Liver (tissue), 10 donors: ENCODE measurements at places on chromosomes 3 and 15. TPM values are rescaled to one million over a fixed set of nuclear protein-coding genes. Genes with fewer than 3 reads are reported as not detected.

ZNF80 gene
- not detected for total RNA-seq

FBXO45 gene
- 7.7 TPM for total RNA-seq

DNAJB8 gene
- total RNA-seq = not detected

SEMA7A gene
- 1.4 TPM for total RNA-seq

TIMP4 gene
- 0.70 TPM for total RNA-seq

FMN1 gene
- 5.4 TPM for total RNA-seq

NUP210 gene
- total RNA-seq = 38.6 TPM

DNA sequence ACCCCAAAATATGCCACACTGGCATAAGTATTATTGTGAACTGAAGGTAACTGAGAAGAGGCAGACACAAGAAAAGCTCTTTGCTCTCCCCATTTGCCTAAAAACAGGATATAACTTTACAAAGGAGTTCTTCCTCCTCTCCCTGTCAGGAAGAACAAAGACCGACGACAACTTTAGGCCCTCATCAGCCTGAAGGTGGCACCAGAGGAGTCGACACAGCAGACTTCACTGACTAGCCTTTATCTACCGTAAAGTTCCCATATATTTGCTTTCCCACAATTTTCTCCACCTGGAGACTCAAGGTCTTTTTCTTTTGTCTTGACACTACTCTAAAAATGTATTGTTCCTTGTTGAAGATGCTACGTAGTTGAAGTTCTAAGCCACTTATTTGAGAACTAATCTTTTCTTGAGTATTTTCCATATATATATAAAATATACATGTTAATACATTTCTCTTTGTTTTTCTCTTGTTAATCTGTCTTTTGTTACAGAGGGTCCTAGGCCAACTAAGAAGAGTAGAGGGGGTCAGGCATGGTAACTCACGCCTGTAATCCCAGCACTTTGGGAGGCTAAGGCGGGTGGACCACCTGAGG, 16.2 kb upstream of the XIRP1 start:
- DNase-seq = no peak

DNA sequence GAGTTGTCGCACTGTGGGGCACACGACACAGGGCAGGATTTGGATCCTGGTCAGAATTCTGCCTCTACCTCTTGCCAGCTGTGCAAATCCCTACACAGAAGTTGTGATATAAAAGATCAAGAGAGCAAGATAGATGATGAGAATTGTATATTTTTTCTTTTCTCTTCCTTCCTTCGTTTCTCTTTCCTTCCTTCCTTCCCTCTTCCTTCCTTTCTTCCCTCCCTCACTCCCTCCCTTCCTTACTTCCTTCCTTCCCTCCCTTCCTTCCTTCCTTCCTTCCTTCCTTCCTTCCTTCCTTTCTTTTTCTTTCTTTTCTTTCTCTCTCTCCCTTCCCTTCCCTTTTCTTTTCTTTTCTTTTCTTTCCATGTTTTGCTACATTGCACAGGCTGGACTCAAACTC, 12.0 kb upstream of the AHSG start:
- DNase-seq = no peak

- no peak for DNase-seq
These were observed 5.5 kb upstream of the EHD4 start for GRCh38 chr15:41977757-41978383.

- no peak for DNase-seq
These were observed 67.4 kb downstream of the ATP13A5 start for GRCh38 chr3:193310914-193311723.

DNA sequence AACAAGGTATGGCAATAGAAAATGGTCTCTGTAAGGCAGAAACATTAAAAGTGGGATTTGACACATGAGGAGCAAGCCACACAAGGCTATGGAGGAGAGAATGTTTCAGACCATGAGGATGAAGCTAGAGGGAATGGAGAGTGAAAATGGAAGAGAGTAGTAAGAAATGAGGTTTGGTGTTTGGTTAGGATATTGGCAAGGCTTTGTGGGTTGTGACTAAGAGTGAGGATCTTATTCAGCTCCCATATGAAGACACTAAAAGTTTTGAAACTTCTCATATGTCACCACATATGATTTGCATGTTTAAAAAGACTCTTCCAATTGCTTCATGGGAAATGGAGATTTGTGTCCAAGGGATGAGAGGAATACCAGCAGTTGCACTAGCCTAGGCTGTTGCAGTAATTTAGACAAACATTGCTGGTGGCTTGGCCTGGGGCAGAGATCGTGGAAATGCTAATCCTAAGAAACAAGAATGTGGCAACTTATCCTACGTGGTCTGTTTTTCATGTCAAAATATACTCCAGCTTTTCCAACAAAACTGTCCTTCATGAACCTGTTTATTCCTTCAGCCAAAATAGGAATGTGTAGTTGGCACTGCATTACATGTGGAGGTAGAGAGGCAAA, 749.0 kb downstream of the PDCD6IP start:
- DNase-seq = no peak

GRCh38 chr3:129106866-129107565, 14.6 kb downstream of the RAB43 start:
- no peak for DNase-seq

GRCh38 chr3:161576311-161576710, 79.7 kb downstream of the OTOL1 start:
- no peak for DNase-seq

GRCh38 chr3:8481380-8481779, 20.2 kb upstream of the LMCD1 start:
- DNase-seq = no peak

GRCh38 chr3:152944671-152945070, 109.7 kb downstream of the P2RY1 start:
- DNase-seq = no peak

DNA sequence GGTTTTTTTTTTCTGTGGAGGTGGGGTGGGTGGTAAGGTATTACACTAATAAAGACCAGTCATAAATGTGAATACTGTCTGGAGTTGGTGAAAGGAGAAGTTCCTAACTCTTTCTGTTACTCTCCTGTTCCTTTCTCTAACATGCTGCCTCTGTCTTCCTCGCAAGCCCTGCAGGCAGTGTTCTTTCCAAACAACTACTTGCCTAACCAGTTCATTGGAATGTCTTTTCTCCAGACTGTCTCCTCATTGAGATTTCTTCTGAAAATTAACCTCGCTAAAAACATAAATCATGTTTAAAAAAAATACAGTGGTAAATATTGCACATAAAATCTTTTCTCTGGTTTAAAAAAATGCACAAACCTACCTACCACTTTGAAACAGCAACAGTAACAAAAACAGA, 135.2 kb downstream of the TP63 start:
- no peak for DNase-seq

- no peak for DNase-seq
These were observed 91.7 kb upstream of the PDZRN3 start for GRCh38 chr3:73716418-73716817.

GRCh38 chr3:182165234-182165633, 453.5 kb downstream of the SOX2 start:
- DNase-seq = no peak

DNA sequence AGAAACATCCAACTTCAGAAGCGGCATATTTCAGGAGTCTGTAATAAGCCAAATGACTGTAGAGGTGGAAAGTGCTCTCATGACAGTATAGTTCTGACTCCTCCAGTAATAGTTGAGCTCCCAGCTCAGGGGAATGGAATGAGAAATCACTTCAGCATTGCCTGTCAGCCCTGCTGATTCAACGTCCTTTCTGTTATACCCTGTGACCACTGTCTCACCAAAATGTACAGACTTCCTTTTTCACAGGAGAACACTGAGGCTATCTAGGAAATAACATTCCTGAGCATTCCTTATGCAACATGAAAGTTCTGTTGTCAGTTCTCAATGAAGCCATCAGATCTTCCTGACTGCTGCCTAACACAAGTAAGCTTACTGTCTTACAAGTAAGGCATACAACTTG, 284.5 kb upstream of the MME start:
- no peak for DNase-seq

GRCh38 chr3:46420931-46421330, 13.9 kb downstream of the CCRL2 start:
- no peak for DNase-seq

DNA sequence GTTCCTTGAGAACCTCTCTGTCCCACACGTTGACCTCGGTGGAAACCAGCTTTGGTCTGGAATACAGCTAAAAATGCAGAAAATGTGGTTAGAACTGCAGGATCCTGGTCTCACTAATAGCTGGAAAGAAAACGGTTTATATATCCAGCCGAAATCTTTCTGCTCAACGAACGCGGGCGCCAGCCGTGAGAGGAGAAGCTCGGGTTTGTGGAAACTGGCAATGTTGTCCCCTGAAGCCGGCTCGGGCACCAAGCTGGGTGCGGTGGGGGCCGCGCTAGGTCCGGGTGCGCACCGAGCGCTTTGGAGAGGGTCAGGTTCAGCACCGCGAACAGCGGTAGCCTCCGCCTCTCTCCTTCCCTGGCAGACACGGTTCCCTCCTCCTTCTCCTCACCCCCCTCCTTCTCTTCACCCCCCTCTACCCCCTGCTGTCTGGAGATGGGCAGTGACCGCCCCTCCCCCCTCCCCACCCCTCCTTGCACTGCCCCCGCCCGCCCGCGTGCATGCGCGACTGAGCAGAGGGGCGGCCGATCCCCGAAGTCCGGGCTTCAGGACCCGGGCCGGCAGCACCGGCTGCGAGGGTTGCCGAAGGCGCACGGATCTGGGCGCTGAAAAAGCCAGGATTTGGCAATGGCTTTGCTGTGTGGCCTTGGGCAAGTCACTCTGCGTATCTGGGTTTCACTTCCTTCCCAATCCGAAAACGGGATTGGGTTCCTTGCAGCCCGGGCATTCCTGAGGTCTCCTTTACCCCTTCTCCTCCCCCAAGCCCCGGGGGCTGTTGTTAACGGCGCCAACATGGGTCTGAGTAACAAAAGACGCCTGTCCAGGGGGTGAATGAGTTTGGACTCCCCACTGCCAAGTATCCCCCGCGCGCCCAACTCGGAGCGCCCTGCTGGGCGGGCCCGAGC, at the start of gene SKOR1:
TSS of gene SKOR1 (plus strand) at position 534 of the 905 bp plus-strand sequence. CDS start at position 628, 94 bp downstream.
- DNase-seq = no peak

DNA sequence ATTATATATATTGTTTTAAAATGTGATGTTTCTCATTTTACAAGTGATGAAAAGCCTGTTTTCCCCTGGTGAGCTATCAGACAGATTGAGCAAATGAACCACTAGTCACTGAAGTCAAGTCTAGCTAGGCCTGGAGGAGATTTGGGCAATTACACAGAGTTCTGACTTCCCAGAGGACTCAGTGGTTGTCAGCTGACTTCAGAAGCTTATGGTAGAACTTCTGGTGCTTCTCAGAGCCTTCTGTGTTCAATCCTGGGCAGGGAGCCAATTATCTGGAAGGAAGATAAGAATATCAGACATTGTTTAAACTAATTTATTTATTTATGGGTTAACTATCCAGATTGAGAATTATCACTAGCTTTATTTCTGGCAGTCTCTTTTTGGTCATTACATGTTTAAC, 37.7 kb upstream of the NAALADL2 start:
- DNase-seq = no peak
